Dorsolateral prefrontal cortex (tissue), 122 donors: ENCODE measurements at places on chromosomes 7 and 10.

- DNase-seq, result no peak
These were observed 19.0 kb upstream of the TSPAN12 start for GRCh38 chr7:120876922-120877321.

- no peak for DNase-seq
These were observed 74.1 kb downstream of the VIPR2 start for GRCh38 chr7:159070431-159071148.

- no peak for DNase-seq
These were observed 57.4 kb downstream of the ADRB1 start for GRCh38 chr10:114100848-114101741.

DNA sequence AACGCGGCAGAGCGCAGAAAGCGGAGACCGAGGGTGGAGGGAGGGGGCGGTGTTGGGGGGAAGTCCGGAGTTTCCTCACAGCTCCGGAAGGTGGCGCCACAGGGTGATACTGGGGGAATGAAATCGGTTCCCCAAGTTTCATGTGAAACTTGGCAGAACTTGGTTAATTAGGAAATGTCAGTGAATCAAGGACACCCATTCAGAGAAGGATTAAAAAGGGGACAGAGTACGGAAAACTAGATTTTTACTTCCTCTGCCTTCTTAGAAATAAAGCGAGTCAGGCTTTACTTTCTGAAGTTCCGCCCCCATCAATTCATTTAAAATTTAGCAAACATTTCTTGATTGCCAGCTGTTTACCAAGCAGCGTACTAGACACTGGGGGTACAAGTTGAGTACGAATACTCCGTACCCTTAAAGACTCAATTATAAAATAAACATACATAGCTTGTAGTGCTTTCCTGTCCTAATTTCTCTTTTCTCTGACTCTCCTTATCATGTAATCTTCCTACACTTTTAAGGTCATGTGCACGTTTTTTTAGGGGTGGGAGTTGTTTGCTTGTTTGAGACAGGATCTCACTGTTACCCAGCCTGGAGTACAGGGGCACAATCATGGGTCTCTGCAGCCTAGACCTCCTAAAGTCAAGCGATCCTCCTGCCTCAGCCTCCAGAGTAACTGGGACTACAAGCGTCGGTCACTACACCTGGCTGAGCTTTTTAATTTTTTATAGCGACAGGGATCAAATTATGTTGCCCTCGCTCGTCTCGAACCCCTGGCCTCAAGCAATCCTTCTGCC, 644 bp upstream of the ABI1 start:
- no peak for DNase-seq
